ENCODE measurements at places on chromosomes 1 and 21.

DNA sequence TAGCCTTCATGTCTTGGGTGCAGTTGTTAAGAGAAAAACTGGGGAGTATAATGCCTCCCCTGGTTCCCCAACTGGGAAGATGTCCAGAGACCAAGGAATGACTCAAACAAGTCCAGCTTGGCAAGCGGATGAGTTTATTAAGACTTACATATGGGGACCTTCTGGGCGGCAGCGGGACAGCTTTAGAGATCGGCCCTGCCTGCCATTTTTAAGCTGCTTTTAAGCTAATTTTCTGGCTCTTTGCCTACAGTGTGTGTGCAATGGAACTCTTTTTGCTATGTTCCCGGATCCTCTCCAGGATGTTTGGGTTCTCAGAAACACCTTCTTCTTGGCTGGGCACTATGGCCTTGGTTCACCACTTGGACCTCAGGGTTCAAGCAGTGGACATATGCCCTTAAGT, 99.5 kb downstream of the RYR2 start:
- DNase-seq, result peak; percentile 7

GRCh38 chr1:28309702-28310101, 19.1 kb upstream of the MED18 start:
- DNase-seq, result no peak

GRCh38 chr1:24411963-24412362, 1.6 kb downstream of the STPG1 start:
- DNase-seq, result no peak

GRCh38 chr1:38818175-38818976, 41.2 kb downstream of the RRAGC start:
- DNase-seq, result peak; percentile 30

GRCh38 chr1:20371883-20372282, 81.2 kb downstream of the VWA5B1 start:
- no peak for DNase-seq

GRCh38 chr21:40404396-40404800, 442.6 kb downstream of the DSCAM start:
- DNase-seq, result no peak

- DNase-seq, result no peak
These were observed 10.8 kb upstream of the AHDC1 start for GRCh38 chr1:27614625-27615344.

DNA sequence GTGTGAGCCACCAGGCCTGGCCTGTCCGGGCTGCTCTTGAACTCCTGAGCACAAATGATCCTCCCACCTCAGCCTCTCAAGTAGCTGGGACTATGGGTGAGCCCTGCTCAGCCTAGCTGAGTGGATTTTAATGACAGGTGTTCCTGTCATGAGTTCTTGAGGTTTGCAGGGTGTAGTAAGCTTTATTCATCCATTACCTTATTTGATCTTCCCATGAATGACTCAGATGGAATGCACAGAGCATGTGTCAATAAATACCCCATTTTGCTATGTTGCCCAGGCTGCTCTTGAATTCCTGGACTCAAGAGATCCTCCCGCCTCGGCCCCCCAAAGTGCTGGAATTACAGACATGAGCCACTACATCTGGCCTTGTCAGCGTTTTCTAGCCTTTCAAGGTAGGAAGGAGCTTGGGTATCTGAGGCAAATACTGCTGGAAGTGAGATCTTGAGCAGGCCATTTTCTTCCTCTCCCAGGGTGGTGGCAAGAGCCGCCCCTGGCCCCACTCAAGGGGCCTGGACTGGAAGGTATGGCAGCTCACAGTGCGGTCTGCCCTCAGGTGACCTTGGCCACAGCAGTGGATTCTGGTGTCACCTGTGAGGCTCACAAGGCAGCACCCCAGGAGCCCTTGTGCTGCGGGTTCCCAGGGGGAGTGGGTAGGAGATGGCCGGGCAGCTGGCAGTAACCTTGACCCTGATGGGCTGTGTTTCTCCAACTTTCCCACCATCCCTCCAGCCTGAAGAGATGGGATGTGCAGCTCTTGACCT, 20.0 kb downstream of the PIK3CD start:
- DNase-seq, result peak; percentile 40

- peak; percentile 55 for DNase-seq
These were observed 82.8 kb upstream of the BEND5 start for GRCh38 chr1:48859456-48859855.

- DNase-seq, result no peak
These were observed 415.5 kb downstream of the NUF2 start for GRCh38 chr1:163737261-163737660.

GRCh38 chr1:183131166-183131565, 54.9 kb upstream of the LAMC2 start:
- no peak for DNase-seq

Data from foreskin fibroblast (primary cell).